Skin of body (tissue), 3 donors: ENCODE measurements at places on chromosomes 3 and 15. TPM values are rescaled to one million over a fixed set of nuclear protein-coding genes. Genes with fewer than 3 reads are reported as not detected.

DNA sequence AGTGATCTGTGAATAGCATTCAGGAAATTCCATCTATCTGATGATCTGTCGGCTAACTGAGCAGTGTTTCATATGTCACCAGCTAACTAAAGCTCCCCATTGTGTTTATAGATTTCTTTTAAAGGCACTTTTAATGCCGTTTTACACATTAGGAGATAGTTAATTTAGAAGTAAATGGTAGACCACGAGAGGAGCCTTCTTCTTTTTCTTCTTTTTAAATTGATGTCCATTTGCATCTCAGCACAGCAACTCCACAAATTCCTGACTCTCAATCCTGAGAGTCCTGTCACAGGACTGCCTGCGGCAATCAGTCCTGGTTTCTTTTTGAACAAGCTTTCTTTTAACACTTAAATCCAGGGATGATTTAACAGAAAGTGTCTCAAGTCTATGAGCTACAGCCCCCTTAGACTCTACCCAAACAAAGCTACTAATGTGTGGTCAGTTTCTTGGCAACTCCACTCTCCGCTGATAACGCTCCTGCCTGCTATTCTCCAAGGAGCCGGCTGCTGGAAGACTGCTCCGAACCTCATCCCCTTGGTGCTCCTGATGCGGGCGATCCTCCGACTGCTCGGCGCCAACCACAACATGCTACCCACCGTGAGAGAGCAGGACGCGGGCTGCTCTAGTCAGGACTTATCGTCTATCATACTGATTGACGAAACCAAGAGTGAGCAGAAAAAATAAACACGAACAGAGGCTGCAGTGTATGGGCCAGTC is 421.4 kb downstream of the MECOM start:
- DNase-seq, result no peak

- DNase-seq, result no peak
Observed at GRCh38 chr15:82114660-82115059, 68.8 kb upstream of the MEX3B start.

Gene POPDC2
- 5.5 TPM for total RNA-seq

- no peak for DNase-seq
Observed at GRCh38 chr3:189355481-189356201, 183.9 kb downstream of the TPRG1 start.

- DNase-seq, result no peak
Observed at GRCh38 chr3:5809586-5810246, 622.2 kb downstream of the EDEM1 start.

GRCh38 chr3:166759736-166760513 is 620.2 kb downstream of the ZBBX start:
- no peak for DNase-seq

DNA sequence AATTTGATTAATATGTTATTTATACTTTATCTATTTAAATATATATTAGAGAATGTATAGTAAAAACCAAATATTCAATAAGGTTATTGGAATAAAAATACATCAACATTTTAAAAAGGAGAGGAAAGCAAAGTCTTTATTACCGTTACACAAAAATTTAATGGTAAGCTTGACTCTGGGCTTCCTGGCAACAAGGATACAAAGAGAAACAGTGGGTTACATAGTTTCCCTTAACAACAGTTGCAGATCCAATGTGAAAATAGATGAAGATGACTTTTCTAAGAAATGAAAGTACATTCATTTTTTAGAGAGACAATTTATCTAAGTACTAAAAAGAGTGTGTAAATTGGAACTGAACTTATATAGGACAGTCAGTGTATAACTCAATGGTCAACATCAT is 6.0 kb upstream of the PHLDB2 start:
- no peak for DNase-seq

DNA sequence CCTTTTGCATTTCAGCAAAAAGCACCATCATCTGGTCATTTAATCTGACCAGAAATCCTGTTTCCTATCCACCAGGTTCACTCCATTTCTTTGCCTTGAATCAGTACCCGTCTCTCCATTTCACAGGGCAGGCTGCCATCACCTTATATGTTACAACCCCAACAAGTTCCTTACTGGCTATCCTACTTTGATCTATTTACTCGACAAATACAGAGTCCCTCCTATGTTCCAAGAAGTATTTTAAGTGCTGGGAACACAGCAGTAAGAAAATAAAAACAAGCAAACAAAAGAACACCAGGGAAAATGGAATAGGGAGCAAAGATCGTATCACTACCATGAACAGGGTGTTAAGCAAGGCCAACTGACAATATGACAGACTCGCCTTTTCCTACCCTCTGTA is 295.2 kb upstream of the WNT5A start:
- no peak for DNase-seq

DNA sequence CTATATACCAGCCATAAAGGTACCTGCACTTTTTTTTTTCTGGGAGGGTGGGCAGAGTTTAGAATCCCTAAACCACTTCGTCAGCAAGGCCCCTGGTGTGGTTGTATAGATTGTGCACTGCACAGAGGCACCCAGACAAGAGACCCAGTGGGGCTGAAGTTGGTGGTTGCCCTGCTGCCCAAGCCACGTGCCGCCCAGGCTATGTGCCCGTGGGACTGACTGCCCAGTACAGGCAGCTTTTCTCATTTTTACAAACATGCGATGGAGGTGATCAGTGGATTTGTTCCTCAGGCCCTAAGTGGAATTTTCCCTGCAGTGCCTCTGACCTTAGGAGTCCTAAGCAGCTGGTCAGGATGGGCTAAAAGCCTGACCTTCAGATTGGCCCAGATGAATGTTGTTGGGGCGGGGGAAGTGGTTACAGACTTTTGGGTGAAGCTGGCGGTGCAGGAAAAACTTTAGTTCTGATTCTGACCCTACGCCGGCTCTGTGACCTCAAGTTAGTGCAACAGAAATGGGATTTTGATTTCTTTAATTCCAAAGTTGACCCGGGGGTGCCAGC is 34.9 kb upstream of the LIMD1 start:
- no peak for DNase-seq

- no peak for DNase-seq
Observed at GRCh38 chr3:99776516-99777209, 41.0 kb upstream of the CMSS1 start.

- DNase-seq, result no peak
Observed at GRCh38 chr3:117016378-117016777, 306.8 kb downstream of the TUSC7 start.

GRCh38 chr3:148223266-148223665 is 474.4 kb upstream of the AGTR1 start:
- no peak for DNase-seq
